CD8-positive, alpha-beta memory T cell (primary cell): ENCODE measurements at places on chromosomes 6 and 20. TPM values are rescaled to one million over a fixed set of nuclear protein-coding genes. Genes with fewer than 3 reads are reported as not detected.
A peak's percentile ranks its signal among the peaks of the same experiment; 100 is the strongest.

Gene COL20A1
- total RNA-seq, result not detected

DNA sequence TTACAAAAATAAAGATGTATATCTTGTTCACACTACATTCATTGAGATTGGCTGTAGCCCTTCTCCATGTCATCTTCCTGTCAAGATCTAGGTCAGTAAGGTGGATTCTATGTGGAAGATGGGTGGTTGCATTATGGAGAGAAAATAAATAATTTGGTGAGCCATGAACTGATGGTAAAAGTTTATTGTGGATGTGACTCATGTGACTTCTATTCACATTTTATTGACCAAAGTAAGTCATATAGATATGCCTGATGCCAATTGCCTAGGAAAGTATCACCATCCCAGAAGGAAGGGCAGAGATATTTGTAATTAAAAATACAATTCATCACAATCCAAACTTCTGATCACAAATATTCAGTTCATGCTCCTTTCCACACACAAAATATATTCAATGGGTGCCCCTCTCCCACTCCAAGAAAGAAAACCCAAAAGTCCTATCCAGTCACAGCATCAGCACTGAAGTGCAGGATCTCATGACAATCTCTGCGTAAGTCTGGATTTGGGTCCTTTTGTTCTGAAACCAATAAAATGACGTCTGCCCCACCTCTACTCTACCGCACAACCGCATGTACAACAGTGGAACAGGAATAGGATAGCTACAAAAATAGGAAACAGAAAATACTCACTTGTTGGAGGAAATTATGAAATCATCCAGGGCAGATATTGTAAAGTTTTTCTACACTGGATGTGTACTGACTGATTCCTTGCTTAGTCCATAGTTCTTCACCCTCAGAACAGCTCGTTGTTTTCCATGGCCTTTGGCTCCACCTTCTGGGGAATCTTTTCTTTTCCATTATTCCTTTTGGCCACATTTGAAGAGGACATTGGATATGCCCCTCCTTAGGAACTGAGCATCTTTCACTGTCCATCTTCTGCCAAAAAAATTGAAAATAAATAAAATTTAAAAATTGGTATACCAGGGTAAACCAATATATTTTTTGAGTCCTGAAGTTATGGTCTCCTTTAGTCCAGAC is 16.1 kb upstream of the SLC17A3 start:
- no peak for DNase-seq
- H3K27ac ChIP-seq, result no peak overlapping the region
- H3K36me3 ChIP-seq, result no peaks in the 10 kb centered on the region
- H3K4me1 ChIP-seq, result no peaks in the 10 kb centered on the region
- H3K4me3 ChIP-seq, result no peak overlapping the region

DNA sequence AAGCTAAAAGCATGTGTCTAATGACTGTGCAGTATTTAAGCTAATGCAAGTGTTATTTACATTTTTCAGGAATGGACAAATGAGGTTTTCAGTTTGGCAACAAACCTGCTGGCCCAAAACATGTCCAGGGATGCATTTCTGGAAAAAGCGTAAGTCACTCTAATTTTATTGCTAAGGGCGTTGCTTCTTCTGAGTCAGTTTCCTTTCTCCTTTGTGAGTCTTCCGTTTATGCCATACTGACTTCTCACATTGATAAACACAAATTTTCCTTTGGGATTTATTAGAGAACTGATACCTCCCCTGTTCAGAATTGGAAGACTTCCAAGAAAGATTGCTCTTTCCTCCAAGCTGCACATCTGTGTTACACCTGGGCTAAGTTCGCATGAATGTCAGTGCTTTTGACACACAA is 422.9 kb upstream of the PLCB4 start:
- no peaks in the 10 kb centered on the region for H3K27me3 ChIP-seq
- no peak for DNase-seq
- no peak overlapping the region for H3K4me3 ChIP-seq
- no peak overlapping the region for H3K27ac ChIP-seq
- no peaks in the 10 kb centered on the region for H3K36me3 ChIP-seq

Gene CENPW
- total RNA-seq, result 54.1 TPM

DNA sequence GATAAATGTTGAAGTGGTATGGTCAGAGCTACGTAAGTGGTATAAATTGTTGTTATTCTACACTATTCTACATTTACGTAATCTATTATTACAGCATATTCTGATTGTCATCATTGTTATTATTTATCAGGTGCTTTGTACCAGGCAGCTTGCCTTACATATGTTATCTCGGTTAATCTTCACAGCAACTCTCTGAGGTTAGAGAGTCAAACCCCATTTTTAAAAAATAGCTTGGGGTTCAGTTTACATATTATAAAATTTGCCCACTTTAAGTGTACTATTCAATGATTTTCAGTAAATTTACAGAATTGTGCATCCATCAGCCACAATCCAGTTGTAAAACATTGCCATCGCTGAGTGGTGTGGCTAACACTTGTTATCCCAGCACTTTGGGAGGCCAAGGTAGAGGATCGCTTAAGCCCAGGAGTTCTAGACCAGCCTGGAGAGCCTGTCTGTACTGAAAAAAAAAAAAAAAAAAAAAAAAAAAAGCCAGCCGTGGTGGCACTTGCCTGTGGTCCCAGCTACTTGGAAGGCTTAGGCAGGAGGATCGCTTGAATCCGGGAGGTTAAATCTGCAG is 35.5 kb downstream of the PPP1R16B start:
- H3K4me3 ChIP-seq, result no peak overlapping the region
- H3K27ac ChIP-seq, result peak overlapping the region; percentile 89
- H3K4me1 ChIP-seq, result peaks cover 68% of the 10 kb centered on the region

DNA sequence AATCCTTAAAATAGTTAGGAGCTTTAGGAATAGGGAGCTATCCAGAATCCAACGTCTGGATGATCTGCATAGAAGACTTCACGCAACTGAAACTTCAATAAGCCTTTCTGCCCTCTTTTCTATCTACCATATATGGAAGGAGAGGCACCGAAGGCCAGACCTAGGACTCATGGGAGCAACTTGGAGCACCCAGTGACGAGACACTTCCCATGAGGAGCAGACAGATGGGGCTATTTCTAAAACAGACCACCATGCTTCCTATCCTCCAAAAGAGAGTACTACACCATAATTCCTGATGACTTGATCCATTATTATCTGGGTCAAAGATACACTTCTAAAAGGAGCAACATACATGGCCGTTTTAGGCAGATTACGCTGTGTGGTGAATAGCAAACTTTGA is 6.0 kb downstream of the RPP40 start:
- no peak overlapping the region for H3K4me3 ChIP-seq
- H3K4me1 ChIP-seq, result no peaks in the 10 kb centered on the region
- DNase-seq, result no peak
- peaks cover 10% of the 10 kb centered on the region for H3K36me3 ChIP-seq

DNA sequence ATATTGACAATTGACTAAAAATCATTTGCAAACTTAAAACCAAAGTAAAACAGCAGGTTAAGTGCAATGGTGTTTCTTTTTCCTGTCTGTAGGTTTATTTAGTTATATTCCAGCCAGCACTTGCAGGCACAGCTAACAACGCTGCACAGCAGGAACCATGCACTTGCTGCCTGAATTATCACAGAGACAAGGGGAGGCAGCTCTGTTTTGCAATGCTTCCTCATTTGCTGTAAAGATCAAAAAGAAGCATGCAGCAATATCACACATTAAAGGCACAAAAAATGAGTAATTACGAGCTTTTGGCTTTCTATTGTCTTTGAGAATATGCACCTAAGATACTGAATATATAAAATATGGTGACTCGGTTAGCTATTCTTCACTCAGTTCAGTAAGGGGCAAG is 241.9 kb downstream of the EPHA7 start:
- no peaks in the 10 kb centered on the region for H3K4me1 ChIP-seq
- H3K27ac ChIP-seq, result no peak overlapping the region
- no peak for DNase-seq
- H3K4me3 ChIP-seq, result no peak overlapping the region
- no peaks in the 10 kb centered on the region for H3K36me3 ChIP-seq
- no peaks in the 10 kb centered on the region for H3K27me3 ChIP-seq

- DNase-seq, result no peak
- H3K27ac ChIP-seq, result no peak overlapping the region
Measured at GRCh38 chr6:90336388-90336947, 39.8 kb upstream of the BACH2 start.

- no peaks in the 10 kb centered on the region for H3K36me3 ChIP-seq
- H3K4me1 ChIP-seq, result no peaks in the 10 kb centered on the region
- H3K27me3 ChIP-seq, result no peaks in the 10 kb centered on the region
- no peak overlapping the region for H3K4me3 ChIP-seq
- no peak overlapping the region for H3K27ac ChIP-seq
Measured at GRCh38 chr6:29524444-29525310, 34.9 kb downstream of the UBD start.

GRCh38 chr6:139251045-139251690 is 40.6 kb downstream of the TXLNB start:
- peaks cover 28% of the 10 kb centered on the region for H3K4me1 ChIP-seq
- no peak for DNase-seq
- H3K4me3 ChIP-seq, result no peak overlapping the region
- no peaks in the 10 kb centered on the region for H3K36me3 ChIP-seq
- H3K27ac ChIP-seq, result no peak overlapping the region

DNA sequence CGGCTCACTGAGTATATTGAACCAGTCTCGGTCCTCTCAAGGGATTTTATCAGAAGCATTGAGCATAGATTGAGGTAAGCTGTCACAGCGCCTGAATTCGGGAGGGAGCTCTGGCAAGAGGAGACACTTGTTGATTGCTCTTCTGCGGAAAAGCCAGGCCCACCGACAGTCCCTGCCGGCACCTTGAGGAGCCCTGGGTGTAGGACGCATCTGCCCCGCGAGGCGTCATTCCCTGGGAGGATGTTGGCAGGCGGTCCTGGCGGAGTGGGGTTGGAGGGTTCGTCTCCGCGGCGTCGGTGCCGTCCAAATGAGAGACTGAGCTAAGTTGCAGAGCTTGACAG is 843 bp downstream of the FBXO9 start:
- peak; percentile 39 for DNase-seq
- peak overlapping the region; percentile 88 for H3K27ac ChIP-seq
- H3K27me3 ChIP-seq, result no peaks in the 10 kb centered on the region
- H3K36me3 ChIP-seq, result no peaks in the 10 kb centered on the region
- H3K4me1 ChIP-seq, result peaks cover 31% of the 10 kb centered on the region
- peak overlapping the region; percentile 98 for H3K4me3 ChIP-seq

GRCh38 chr6:169019727-169020491 is 233.7 kb downstream of the THBS2 start:
- no peaks in the 10 kb centered on the region for H3K4me1 ChIP-seq
- no peaks in the 10 kb centered on the region for H3K27me3 ChIP-seq
- H3K36me3 ChIP-seq, result no peaks in the 10 kb centered on the region

DNA sequence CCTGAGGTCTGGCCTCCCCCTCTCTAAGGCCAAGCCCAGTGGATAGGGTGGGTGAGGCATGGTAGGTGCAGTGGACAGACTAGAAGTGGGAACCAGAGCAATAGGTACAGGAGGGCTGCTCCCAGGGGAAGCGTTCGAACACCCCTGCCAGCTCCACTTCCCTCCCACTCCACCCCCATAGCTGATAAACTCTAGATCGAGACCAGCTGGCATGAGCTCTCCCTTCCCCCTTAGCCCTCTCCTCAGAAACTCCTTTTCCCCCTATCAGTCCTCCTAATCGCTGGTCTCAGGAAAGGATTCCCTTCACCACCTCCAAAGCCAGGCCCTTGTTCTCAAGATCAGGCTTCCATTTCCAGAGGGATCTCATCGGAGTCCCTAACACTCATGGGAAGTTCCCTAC is 6.0 kb upstream of the FAM83C start:
- DNase-seq, result no peak
- H3K36me3 ChIP-seq, result no peaks in the 10 kb centered on the region
- H3K27ac ChIP-seq, result no peak overlapping the region
- no peaks in the 10 kb centered on the region for H3K4me1 ChIP-seq

Gene CNR1
- not detected for total RNA-seq

DNA sequence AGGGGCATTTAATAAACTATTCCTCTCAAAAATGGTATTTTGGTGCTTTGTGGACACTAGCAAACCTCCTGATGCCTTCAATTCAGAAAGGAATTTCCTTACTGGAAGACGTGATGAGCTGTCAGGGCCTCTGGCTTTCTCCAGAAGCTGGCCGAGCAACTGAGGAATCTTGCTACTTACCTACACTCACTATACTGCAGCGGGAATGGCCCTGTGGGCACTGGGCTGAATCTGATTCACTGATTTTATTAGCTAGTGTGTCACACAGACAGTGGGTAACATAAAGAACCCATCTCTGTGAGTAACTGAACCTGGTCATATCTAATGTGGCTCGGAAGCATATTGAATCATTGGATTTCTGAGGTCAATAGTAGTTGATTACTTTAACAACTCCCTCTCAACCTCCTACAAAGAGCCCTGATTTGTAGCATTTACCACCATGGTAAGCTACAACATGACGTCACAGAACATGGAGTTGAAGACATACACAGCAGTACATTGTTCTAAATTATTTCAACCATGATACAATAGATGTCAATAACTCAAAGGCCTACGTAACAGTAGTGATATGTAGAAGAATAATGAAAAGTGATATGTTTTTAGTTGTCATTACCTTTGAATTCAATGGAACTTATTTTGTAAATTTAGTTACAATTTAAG is 232.1 kb downstream of the SYNE1 start:
- H3K36me3 ChIP-seq, result no peaks in the 10 kb centered on the region
- H3K27me3 ChIP-seq, result no peaks in the 10 kb centered on the region
- no peak for DNase-seq
- no peak overlapping the region for H3K27ac ChIP-seq
- H3K4me3 ChIP-seq, result no peak overlapping the region
- H3K4me1 ChIP-seq, result no peaks in the 10 kb centered on the region

GRCh38 chr6:168150551-168151320 is 71.7 kb upstream of the FRMD1 start:
- no peak for DNase-seq
- H3K36me3 ChIP-seq, result no peaks in the 10 kb centered on the region
- H3K27me3 ChIP-seq, result no peaks in the 10 kb centered on the region
- H3K4me1 ChIP-seq, result no peaks in the 10 kb centered on the region

DNA sequence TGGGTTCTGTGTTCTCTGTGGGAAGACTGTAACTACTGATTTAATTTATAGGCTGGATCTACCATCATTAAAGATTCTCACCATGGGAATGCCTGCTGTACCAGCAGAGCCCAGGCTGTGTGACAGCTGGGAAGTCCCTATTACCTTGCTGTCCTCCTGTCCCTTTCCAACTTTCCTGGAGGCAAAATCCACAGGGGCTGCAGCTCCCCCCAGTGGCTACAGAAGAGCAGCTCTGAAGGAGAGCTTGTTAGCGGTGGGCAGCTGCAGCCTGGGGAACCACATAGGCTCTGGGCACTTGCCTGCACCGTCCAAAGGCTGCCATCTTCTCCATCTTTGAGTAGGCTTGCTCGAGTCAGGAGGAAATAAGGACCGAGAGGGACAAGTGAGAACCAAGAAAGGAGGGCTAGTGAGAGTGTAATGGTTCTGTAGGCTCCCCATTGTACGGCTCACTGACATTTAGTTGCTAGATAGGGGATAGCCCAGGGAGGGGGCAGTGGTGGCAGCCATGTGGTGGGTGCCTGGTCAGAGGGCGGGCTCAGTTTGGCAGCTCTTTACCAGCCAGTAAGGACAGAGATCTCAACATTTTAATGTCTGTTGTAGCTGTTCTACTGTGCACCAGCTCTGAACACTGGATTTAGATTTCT is 155.1 kb upstream of the MLIP start:
- H3K27me3 ChIP-seq, result no peaks in the 10 kb centered on the region
- no peaks in the 10 kb centered on the region for H3K4me1 ChIP-seq
- H3K4me3 ChIP-seq, result no peak overlapping the region
- no peaks in the 10 kb centered on the region for H3K36me3 ChIP-seq
- DNase-seq, result no peak
